GF-D8 (cell line): ENCODE measurements at places on chromosomes 5 and 9.

GRCh38 chr5:98635656-98636055 lies 137.8 kb upstream of the RGMB start:
- no peak for DNase-seq

DNA sequence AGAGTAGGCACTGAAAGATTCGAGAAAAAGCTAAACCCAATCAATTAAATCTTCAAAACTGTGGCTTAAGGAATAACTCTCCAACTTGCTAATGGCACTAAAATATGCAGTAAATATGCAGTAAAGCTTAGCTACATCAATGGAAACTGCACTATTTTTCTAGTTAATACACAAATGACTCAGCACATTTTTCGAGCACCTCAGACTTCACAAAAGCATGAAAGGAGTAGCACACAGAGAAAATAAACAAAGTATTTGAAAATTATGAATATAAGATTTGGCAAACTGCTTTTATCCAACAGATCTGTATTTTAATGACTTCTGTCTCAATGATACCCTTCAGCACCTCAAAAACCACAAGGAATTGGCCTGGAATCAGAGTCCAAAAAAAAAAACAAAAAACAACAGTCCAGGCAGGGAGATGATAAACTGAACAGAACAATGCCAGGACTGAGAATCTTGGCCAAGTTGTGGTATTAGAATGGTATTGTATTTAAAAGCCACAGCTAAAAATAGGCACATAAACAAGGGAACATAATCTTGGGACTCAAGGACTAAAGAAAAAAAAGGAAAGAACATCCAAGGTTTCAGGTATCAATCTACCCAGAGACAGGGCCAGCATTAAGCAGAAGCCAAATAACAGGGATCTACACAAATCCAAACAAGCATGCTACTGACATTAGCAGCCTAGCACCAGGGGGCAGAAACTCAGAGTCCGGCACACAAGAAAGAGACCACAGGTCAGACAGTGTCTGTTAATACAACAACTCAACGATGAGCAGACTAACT lies 21.4 kb downstream of the TMEM245 start:
- DNase-seq, result no peak

DNA sequence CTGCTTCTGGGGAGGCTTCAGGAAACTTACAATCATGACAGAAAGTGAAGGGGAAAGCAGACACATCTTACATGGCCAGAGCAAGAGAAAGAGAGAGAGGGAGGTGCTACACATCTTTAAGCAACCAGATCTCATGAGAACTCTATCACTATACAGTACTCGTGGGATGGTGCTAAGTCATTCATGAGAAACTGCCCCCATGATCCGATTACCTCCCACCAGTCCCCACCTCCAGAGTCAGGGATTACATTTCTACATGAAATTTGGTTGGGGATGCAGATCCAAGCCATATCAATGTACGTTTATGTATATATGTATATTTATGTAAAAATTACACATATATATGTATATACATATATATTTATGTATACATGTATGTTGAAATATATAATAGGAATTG lies 54.4 kb upstream of the CCDC112 start:
- DNase-seq, result no peak

GRCh38 chr5:40389591-40389990 lies 290.1 kb upstream of the PTGER4 start:
- no peak for DNase-seq

GRCh38 chr5:30581198-30581935 lies 612.1 kb upstream of the CDH6 start:
- DNase-seq, result no peak

DNA sequence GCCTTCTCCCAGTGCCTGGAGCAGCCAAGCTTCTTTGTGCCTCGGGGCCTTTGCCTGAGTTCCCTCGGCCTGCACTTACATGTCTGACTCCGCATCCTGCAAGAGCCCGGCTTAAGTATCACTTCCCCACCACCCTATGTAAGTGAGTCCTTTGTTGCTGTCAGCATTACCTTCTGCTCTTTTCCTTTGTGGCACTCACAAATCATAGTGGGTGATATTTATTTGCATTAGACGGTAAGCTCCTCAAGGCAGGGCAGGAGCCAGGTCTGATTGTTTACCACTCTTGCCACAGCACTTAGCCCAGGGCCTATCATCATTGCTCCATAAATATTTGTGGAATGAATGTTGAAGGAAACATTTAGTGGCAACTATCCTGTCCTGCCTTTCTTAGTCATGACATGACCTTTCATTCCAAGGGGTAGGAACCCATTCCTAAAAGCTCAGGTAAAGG lies 4.8 kb downstream of the GM2A start:
- no peak for DNase-seq

- no peak for DNase-seq
Observed at GRCh38 chr5:67206461-67206860, 9.9 kb upstream of the CD180 start.

GRCh38 chr5:108451269-108451668 lies 69.4 kb upstream of the FBXL17 start:
- DNase-seq, result no peak

DNA sequence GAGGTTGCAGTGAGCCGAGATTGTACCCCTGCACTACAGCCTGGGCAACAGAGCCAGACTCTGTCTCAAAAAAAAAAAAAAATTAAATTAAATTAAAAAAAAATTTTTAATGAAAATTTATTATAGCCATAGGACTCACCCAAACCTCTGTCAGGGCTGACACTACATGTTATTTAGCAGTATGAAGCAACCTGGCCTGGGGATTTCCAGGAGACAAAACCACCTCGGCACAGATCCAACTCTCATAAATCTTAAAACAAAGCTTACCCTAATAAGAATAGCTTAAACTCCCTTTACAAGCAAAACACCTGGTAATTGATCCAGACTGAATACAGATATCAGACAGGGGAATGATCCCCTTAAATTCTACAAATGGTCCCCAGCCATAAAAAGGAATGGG lies 38.4 kb downstream of the PPP1R2B start:
- no peak for DNase-seq

GRCh38 chr5:154370813-154371212 lies 75.0 kb upstream of the SAP30L start:
- no peak for DNase-seq

DNA sequence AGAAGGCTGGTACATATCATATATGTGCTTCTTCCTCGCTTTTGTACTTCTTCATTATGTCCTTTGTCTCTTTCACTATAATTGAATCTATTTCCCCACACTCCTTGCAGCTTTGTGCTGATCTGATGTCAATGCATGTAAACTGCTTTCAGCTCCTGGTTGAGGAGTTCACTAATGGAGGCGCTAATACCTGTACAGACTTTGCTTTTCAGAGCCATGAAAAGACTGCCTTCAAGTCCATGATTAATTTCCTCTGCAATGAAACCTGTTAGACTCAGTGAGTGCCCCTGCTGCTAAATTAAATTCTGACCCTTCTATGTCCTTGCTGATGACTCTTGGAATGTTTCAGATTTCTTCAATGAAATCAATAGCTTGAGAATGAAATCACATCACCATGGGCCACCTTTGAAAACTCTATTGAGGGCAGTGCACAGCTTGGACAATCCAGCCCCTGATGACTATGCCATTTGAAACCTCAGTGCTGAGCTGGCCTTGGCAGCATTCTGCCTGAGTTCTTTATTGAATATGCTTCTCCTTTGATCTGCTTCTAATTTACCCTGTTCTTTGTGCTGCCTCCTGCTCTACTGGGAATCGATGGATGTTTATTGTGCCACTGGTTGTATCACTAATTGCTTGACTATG lies 358.2 kb upstream of the DMAC1 start:
- DNase-seq, result no peak

GRCh38 chr5:581941-582340 lies 30.2 kb upstream of the CEP72 start:
- DNase-seq, result no peak

GRCh38 chr5:33319841-33320240 lies 120.9 kb upstream of the TARS1 start:
- DNase-seq, result no peak

- no peak for DNase-seq
Observed at GRCh38 chr9:88536023-88536324, 996 bp downstream of the NXNL2 start.

DNA sequence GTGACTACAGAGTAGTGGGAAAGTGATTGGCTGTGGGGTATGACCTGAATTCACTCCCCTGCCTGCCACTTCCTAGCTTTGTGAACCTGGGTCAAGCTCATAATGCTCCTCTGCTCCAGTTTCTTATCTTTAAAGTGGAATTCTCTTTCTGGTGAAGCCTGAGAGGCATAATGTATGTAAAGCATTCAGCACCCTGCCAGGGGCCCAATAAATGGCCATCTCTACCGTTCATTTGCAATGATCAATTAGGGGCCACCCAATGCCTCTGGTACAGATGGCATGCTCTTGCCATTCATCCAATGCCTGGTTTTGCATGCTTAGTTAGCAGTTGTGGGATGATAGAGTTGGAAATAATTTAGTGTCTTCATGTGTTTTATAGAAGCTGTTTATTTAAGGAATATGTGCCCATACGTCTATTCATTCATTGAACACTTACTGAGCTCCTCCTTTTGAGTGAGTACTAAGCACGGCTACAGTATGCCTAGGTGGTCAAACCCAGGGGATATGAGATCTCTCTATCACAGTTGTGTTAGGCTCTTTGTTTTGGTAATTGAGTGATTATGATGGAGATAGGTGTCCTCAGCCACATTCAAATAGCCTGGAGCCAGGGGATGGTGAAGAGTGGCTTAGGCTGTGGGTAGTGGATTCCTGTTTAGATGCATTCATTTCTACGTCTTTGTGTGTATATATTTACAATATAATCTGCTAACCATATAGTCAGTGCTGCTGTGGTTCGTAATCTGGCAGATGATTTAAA lies 15.3 kb downstream of the ZNF462 start:
- no peak for DNase-seq

DNA sequence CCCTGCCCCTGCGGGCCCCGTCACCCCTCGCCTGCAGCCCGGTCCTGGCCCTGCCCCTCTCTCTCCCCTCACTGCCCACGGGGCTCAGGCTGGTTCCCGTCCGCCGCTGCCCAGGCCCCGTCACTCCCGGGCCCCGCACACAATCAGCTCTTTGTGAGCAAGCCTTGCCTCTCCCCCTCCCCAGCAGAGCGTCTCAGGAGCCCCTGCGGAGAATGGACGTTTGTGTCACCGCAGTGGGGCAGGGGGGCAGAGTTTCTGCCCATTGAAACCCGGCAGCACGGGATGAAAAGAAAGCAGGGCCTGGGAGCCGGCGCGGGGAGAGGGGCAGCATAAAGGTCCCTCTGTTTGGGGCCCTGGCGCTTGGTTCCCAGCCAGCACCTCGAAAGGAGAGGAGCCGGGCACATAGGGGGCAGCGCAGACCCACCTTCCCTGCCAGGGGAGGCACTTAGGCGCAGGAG lies 13.5 kb upstream of the NUP214 start:
- DNase-seq, result no peak

DNA sequence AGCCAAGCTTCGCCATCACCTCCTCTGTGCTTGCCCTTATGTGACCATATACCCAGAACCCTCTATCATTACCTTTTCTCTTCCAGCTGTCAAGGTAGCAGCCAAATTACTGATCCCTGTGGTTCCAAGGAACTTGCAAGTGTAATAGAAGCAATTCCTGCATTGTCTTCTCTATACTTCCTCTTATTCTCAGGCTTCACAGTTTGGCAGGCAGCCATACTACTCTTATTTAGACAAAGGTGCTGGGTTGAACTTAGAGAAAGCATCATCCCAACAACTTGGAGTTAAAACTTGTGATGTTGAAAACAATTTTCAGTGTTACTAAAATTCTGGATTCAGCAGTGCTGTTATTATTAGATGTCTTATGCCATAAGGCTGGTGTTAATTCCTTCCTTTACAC lies 93.2 kb downstream of the NLN start:
- DNase-seq, result no peak

- peak; percentile 79 for DNase-seq
Observed at GRCh38 chr5:150449517-150450339, at the start of gene RPS14. Gene RPS14, minus strand, starts transcription at chr5:150449739. Its CDS starts 2,006 bp downstream, at chr5:150447733.

DNA sequence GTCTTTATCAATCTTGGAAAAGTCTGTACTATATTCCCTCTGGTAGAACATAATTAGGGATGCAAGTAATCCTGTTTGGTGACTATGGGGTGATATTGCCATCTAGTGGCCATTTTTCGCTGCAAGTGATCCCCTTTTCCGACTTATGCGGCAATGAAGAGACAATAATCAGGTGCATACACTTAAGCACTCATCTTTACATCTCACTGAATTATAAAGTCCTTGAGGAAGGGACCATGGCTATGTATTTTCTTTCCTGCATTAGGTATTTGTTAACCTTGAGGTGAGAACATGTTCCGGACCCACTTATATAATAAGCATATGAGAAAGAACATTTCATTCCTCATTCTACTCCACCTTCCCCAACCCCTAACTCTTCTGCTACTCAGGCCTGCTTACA lies 19.6 kb upstream of the LIX1 start:
- DNase-seq, result no peak

- DNase-seq, result no peak
Observed at GRCh38 chr9:16196206-16196605, 643.4 kb downstream of the CCDC171 start.

- DNase-seq, result no peak
Observed at GRCh38 chr9:96327694-96328352, 25.8 kb upstream of the HSD17B3 start.

- no peak for DNase-seq
Observed at GRCh38 chr5:132012371-132013005, 1.0 kb upstream of the ACSL6 start.

DNA sequence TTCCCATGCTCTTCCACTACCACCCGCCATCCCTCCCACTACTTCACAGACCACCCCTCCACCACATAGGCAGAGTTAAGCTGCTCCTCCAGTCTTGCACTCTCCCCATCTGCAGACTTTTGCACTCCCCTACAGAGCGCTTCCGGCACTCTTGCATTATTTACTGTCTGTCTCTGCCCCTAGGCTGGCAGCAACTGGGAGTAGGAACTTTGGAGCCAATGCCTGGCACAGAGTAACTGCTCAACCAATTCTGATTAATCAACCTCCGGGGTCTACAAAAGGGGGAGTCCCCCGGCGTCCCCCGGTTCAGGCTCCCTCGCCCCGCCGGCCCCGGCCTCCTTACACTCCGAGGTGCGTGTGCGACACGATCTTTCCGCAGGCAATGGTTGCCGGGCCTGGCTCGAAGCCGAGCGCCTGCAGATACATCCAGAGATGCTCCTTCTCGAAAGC lies 498 bp downstream of the HAUS6 start:
- DNase-seq, result peak; percentile 24

GRCh38 chr5:57527870-57528269 lies 45.3 kb upstream of the ACTBL2 start:
- DNase-seq, result no peak

GRCh38 chr9:91187965-91188344 lies 173.8 kb downstream of the AUH start:
- DNase-seq, result no peak
